Osteoblast (primary cell): ENCODE measurements at places on chromosomes 1 and 21. TPM values are rescaled to one million over a fixed set of nuclear protein-coding genes. Genes with fewer than 3 reads are reported as not detected.

The SPRR1A gene
- total RNA-seq: not detected in 2 replicates

The UTS2 gene
- under 0.01 and 0.29 TPM in 2 replicates for total RNA-seq

The SH2D1B gene
- total RNA-seq: not detected in 2 replicates

The LCA5L gene
- 2.2 and 2.9 TPM in 2 replicates for total RNA-seq

The GBP7 gene
- not detected in 2 replicates for total RNA-seq

The BATF3 gene
- total RNA-seq: 0.36 and 0.59 TPM in 2 replicates

The KCNJ9 gene
- total RNA-seq: not detected in 2 replicates

The MRTO4 gene
- total RNA-seq: 17.4 and 18.5 TPM in 2 replicates

The C1orf210 gene
- total RNA-seq: not detected in 2 replicates

The CELA3A gene
- total RNA-seq: not detected in 2 replicates

The ICOSLG gene
- 0.29 TPM in 1 of 2 replicates, not detected in the other for total RNA-seq

The CYP4A11 gene
- not detected in 2 replicates for total RNA-seq

The S100A8 gene
- not detected in 2 replicates for total RNA-seq

The KMO gene
- under 0.01 and 0.36 TPM in 2 replicates for total RNA-seq
